ENCODE measurements at places on chromosomes 11 and 22. TPM values are rescaled to one million over a fixed set of nuclear protein-coding genes. Genes with fewer than 3 reads are reported as not detected.

LARGE1 gene
- 0.57 TPM for total RNA-seq

EHF gene
- 0.25 TPM for total RNA-seq

IFITM2 gene
- 474 TPM for total RNA-seq

CADM1 gene
- total RNA-seq: 0.58 TPM

SLC17A6 gene
- not detected for total RNA-seq

SLC6A5 gene
- total RNA-seq: not detected

UBQLN3 gene
- total RNA-seq: not detected

CCDC15 gene
- total RNA-seq: 6.7 TPM

CD6 gene
- total RNA-seq: 286 TPM

KCNJ11 gene
- total RNA-seq: 0.43 TPM

ADAMTS8 gene
- total RNA-seq: not detected

IRF7 gene
- total RNA-seq: 62.6 TPM

GRCh38 chr11:79937676-79938334, 497.0 kb upstream of the TENM4 start:
- no peak overlapping the region for H3K4me3 ChIP-seq
- H3K4me1 ChIP-seq: no peaks in the 10 kb centered on the region
- no peak overlapping the region for H3K27ac ChIP-seq

- H3K36me3 ChIP-seq: no peaks in the 10 kb centered on the region
- H3K27ac ChIP-seq: no peak overlapping the region
- H3K4me3 ChIP-seq: no peak overlapping the region
- H3K27me3 ChIP-seq: peaks cover 3% of the 10 kb centered on the region
- no peak for DNase-seq
Observed at GRCh38 chr11:95563173-95563572, 226.4 kb downstream of the FAM76B start.

DNA sequence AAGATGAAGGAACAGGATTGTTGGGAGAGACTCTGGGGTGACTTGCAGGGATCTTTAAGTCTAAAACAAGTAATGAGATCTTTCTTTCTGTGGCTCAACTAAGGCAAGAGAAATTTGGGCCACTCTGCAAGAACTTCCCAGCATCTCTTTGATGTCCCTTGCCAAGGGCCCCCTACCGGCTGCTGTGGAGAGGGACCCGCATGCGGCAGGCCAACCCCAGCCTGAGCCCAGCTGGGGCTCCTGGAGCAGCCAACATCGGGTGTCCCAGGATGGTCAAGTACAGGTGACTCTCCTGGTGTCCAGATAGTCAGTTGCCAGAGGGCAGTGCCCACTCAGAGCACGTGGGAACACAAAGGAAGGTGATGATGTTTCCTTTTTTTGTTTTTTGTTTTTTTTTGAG, 363.2 kb downstream of the TBC1D22A start:
- H3K36me3 ChIP-seq: peaks cover 1% of the 10 kb centered on the region
- H3K27ac ChIP-seq: no peak overlapping the region

DNA sequence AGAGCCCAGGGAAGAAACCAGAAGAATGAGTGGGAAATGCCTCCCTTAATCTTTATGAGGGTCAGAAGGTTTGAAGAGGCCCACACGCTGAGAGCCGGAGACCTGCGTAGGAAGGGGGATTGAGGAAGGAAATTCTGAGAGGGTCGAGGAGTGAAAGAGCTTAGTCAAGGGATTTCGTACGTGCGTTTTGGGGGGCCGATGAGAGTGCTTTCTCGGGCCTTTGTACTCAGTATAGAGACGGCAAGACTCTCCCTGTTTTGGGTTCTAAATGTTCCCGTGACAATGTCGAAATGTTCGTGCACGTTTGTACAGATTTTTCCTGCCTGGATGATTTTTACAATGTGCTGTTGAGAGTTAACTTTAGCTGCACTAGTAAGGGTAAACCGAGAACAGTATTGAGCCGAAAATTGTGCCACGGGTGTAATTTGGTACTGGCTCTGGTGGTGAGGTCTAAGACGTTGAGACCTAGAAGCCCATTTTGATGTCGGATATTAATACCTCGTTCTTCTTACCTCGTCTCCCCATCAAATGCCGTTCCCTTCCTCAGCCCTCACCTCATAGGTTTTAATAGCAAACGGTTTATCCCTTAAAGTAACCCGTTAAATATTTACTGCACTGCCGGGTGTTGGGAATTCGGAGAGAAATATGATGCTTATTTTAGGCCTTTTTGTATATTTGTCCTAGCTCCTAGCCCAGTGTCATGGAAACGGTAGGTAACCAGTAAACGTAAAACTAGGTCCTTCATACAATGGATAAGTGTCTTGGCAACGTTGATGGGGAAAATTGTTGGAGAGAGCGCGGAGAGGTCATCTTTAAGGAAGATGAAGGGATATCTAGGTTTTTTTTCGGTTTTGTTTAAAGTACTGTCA, 734 bp downstream of the C11orf58 start:
- H3K36me3 ChIP-seq: peaks cover 21% of the 10 kb centered on the region
- DNase-seq: no peak
- H3K27ac ChIP-seq: no peak overlapping the region
- H3K4me1 ChIP-seq: peaks cover 27% of the 10 kb centered on the region
- H3K4me3 ChIP-seq: no peak overlapping the region

DNA sequence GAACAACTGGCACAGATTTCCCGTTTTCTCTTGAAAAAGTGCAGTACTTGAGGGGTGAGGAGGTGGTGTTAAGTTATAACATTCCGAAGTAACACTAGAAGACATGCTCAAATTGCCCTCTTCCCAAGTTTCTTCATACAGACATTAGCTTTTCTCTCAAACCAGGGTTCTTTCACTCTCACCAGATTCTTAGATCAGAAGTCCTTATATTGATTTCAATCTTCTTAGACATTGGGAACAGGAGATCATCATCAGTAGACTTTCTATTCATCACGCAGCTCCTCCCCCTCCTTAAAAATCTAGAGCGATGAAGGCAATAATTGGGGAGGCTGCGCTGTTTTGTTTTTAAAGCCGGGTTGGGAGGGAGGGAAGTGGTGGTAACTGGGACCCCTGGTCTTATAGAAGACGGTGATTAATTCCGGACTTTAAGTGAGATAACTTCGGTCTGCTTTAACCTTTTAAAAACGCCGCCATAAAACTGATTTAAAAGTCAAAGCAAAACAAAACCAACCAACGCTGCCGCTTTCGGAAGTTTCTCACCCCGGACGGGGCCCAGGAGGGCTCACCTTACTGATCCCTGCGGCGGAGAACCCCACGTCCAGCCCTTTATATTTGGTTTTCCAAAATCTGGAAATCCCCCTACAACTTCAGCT, 665 bp downstream of the USP28 start:
- DNase-seq: no peak
- no peaks in the 10 kb centered on the region for H3K27me3 ChIP-seq
- peak overlapping the region; percentile 81 for H3K27ac ChIP-seq
- peaks cover 45% of the 10 kb centered on the region for H3K4me1 ChIP-seq

- no peak for DNase-seq
- H3K36me3 ChIP-seq: peaks cover 13% of the 10 kb centered on the region
- H3K4me3 ChIP-seq: peak overlapping the region; percentile 86
- H3K27ac ChIP-seq: no peak overlapping the region
- peaks cover 20% of the 10 kb centered on the region for H3K4me1 ChIP-seq
Observed at GRCh38 chr22:44179989-44180705, 578 bp upstream of the PARVG start.

GRCh38 chr11:65569164-65569972, 909 bp upstream of the ZNRD2 start:
- no peaks in the 10 kb centered on the region for H3K27me3 ChIP-seq
- peak overlapping the region; percentile 97 for H3K4me3 ChIP-seq
- DNase-seq: no peak
- H3K27ac ChIP-seq: peak overlapping the region; percentile 96
- H3K4me1 ChIP-seq: peaks cover 58% of the 10 kb centered on the region
- H3K36me3 ChIP-seq: peaks cover 33% of the 10 kb centered on the region

DNA sequence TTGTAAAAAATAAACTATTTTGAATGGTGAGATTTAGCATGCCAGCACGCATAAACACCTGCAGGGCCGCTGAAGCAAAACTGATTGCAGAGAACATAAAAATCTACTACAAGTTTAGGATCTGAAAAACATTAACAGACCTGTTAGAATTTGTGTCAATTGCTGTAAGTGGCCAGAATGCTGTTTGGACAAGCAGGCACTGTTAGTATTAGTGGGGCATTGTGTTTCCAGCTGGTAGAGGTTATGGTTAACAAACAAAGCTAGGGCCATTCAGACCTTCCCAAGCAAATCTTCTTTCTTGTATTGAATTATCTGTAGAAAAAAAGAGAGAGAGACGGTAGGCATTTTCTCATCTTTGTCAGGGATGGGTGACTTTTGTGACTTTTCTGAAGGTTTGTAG, 57.6 kb upstream of the OLFML1 start:
- no peak overlapping the region for H3K4me3 ChIP-seq
- H3K27me3 ChIP-seq: no peaks in the 10 kb centered on the region
- no peak for DNase-seq
- H3K27ac ChIP-seq: no peak overlapping the region
- peaks cover 8% of the 10 kb centered on the region for H3K4me1 ChIP-seq

DNA sequence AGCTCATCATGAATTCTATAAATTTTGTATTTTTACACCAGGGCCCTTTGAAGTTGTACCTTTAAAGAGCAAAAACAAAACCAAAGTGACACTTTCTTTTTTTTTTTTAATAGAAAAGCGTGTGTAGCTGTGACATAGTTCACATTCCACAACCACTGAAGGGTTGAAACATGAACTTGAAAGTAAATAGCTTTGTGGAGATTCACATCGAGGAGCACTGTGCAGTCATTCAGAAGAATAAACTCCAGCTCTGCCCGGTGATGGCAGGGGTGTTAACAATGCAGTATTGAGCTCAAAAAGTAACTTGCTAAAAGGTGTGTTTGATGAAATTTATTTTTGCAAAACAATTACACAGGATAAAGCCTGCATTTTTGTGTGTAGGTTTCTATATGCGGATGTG, 1166.2 kb downstream of the TBC1D22A start:
- no peaks in the 10 kb centered on the region for H3K36me3 ChIP-seq
- no peak overlapping the region for H3K27ac ChIP-seq
- H3K4me1 ChIP-seq: no peaks in the 10 kb centered on the region
- DNase-seq: no peak
- no peak overlapping the region for H3K4me3 ChIP-seq
- H3K27me3 ChIP-seq: peaks cover 4% of the 10 kb centered on the region

GRCh38 chr22:42644422-42645340, 4.3 kb upstream of the ATP5MGL start:
- H3K4me3 ChIP-seq: no peak overlapping the region
- no peak overlapping the region for H3K27ac ChIP-seq
- H3K36me3 ChIP-seq: peaks cover 2% of the 10 kb centered on the region
- DNase-seq: no peak
- H3K27me3 ChIP-seq: no peaks in the 10 kb centered on the region

- H3K4me3 ChIP-seq: no peak overlapping the region
- no peaks in the 10 kb centered on the region for H3K36me3 ChIP-seq
- no peak for DNase-seq
- H3K27ac ChIP-seq: no peak overlapping the region
Observed at GRCh38 chr11:61688365-61689163, 8.4 kb downstream of the DAGLA start.

GRCh38 chr11:134916421-134917213, 504.6 kb upstream of the B3GAT1 start:
- no peaks in the 10 kb centered on the region for H3K4me1 ChIP-seq
- no peak overlapping the region for H3K27ac ChIP-seq

- no peak overlapping the region for H3K4me3 ChIP-seq
- peaks cover 2% of the 10 kb centered on the region for H3K4me1 ChIP-seq
- no peak overlapping the region for H3K27ac ChIP-seq
- no peak for DNase-seq
- peaks cover 33% of the 10 kb centered on the region for H3K27me3 ChIP-seq
Observed at GRCh38 chr22:45869340-45869847, 107.6 kb downstream of the WNT7B start.

DNA sequence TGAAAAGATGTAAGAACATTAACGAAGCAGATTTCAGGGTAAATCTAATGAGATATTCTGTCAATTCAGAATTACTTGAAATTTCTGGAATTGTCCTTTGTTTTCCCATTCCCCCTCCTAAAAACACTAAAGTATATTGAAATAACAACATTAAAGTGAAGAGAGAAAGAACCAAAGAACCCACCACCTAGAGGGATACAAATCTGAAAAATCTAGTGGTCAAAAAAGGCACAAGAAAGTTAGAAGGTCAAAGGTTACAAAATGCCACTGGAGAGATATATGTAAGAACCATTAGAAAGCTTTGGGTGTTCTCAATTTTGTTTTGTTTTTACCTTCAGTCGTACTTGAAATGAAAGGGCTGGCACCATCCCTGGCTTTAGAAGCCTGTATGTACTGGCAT, 57.9 kb downstream of the DENND5A start:
- H3K27me3 ChIP-seq: no peaks in the 10 kb centered on the region
- H3K4me1 ChIP-seq: peaks cover 57% of the 10 kb centered on the region
- no peak for DNase-seq
- H3K4me3 ChIP-seq: no peak overlapping the region

DNA sequence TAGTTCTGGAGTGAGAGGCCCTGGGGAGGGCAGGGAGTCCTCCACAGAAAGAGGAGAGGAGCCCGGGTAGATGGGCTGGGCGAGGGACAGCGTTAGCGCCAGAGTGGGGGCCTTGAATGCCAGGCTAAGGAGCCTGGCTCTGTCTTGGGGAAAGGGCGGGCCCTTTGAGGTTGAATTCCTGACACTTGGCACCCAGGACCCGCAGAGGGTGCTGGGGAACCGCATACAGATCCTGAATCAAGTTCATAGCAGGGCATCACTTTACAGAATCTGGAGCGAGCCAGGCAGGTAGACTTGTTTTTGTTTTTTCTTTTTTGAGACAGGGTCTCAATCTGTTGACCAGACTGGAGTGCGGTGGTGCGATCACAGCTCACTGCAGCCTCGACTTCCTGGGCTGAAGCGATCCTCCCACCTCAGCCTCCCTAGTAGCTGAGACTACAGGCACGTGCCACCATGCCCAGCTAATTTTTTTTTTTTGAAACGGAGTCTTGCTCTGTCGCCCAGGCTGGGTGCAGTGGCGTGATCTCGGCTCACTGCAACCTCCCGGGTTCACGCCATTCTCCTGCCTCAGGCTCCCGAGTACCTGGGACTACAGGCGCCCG, 6.1 kb downstream of the CARNS1 start:
- no peaks in the 10 kb centered on the region for H3K36me3 ChIP-seq
- no peak for DNase-seq
- peak overlapping the region; percentile 84 for H3K27ac ChIP-seq
- H3K27me3 ChIP-seq: no peaks in the 10 kb centered on the region

- H3K27me3 ChIP-seq: peaks cover 20% of the 10 kb centered on the region
- no peak overlapping the region for H3K4me3 ChIP-seq
- H3K27ac ChIP-seq: no peak overlapping the region
- H3K4me1 ChIP-seq: peaks cover 4% of the 10 kb centered on the region
- DNase-seq: no peak
- no peaks in the 10 kb centered on the region for H3K36me3 ChIP-seq
Observed at GRCh38 chr11:43937434-43938411, 4.7 kb upstream of the C11orf96 start.

DNA sequence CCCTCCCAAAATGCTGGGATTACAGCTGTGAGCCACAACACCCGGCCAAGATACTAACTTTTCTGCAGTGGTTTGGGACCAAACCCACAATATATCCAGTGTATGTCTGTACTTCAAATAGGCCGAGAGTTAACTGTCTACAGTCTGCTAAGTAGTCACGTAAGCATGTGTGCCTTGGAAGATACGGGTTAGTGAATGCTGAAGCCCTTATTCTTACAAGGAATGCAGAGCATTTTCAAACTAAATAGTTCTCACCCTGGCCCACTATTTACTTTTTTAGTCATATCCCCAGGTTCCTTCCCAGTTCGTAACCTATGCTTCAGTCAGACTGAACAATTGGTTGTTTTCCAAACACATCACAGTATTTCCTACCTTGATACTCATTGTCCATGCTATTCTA, 176.0 kb downstream of the WNT11 start:
- no peaks in the 10 kb centered on the region for H3K27me3 ChIP-seq
- DNase-seq: no peak
- H3K36me3 ChIP-seq: peaks cover 14% of the 10 kb centered on the region
- no peak overlapping the region for H3K27ac ChIP-seq
- peaks cover 3% of the 10 kb centered on the region for H3K4me1 ChIP-seq
- no peak overlapping the region for H3K4me3 ChIP-seq
